ENCODE measurements at places on chromosomes 2 and 18. TPM values are rescaled to one million over a fixed set of nuclear protein-coding genes. Genes with fewer than 3 reads are reported as not detected.

GRB14 gene
- polyA plus RNA-seq = 20.0 TPM

DNA sequence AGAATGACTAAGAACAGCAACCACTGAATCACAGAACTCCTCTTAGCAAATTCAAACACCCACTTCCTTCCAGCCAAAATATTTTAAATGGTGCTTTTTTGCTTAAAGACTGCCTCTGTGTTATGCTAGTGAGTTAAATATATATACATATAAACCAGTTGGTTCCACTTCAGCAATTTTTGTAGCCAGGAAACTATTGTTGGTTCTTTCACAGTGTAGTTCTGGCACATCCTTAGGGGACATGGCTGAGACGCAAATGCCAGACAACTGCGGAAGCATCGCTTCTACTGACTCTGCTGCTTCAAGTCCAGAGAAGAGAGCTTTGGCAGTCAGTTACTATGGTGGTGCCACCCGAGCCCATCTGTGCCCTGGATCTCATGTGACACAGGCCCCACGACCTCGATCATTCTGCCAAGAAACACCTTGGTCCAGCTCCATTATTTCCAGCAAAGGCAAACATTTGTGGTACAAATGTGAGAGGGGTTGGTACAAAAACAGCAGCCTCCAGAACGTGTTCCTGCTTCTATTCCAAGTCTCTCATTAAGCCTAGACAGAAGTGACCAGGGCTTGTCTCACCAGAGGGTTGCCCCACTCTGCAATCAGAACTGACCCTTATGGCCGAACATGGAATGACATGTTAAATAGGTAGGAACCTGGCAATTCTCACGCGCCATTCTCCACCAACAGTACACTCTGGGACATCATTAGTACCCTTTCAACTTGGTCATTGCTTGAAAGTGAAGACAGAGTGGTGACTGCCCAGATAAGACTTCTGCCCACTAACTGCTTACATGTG, 117.8 kb upstream of the NRP2 start:
- DNase-seq = no peak

- DNase-seq = no peak
These were observed 8.7 kb downstream of the FEZ2 start for GRCh38 chr2:36589230-36589630.

DNA sequence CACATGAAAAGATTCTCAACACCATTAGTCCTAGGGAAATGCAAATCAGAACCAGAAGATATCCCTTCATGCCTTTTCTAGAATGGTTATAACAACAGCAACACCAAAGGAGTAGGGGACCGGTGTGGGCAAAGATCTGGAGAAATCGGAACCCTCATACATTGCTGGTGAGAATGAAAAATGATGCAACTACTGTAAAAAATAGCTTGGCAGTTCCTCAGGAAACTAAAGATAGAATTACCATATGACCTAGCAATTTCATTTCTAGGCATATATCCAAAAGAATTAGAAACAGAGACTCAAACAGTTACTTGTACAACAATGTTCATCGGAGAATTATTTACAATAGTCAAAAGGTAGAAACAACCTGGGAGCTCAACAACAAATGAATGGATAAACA, 29.2 kb upstream of the CDH7 start:
- DNase-seq = no peak
